ENCODE measurements at places on chromosomes 3 and 15.

DNA sequence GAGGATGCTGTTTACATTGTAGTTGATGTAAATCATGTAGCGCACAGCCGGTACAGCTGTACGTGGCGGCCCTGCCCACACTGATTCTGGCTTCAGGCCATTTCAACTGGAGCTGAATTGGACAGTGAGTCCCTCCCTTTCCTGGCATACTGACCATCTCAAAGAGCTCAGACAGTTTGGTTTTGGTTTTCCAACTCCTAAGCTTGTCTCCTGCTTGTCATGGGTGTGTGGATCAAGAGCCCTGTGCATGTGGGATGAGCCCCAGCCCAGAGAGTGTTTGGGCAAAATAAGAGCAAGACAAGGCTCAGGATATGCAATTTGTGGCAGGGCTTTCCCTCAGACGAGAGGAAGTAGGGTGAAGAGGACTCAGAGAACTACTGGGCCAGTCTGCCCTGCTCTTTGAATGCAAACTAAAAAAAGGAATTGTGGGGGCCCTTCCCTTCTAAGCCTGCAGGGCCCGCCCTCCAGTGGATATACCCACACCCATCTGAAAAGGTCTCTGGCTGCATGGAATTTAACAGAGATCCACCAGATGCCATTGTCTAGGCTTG is 13.3 kb downstream of the ITGA11 start:
- DNase-seq = peak; percentile 56

GRCh38 chr3:120203016-120203415 is 82.0 kb downstream of the GPR156 start:
- DNase-seq = peak; percentile 92

DNA sequence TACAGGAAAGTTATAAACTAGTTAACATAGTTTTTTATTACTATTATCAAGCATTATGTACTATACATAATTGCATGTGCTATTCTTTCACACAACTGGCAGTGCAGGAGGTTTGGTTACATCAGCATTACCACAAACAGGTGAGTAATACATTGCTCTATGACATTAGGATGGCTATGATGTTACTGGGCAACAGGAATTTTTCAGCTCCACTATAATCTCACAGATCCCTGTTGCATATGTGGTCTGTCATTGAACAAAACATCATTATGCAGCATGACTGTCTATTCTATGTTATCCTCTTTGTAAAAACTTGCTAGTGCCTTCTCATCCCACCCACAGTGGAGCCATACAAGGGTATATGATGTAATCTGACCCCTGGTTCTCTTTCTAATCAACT is 36.5 kb upstream of the PDZRN3 start:
- DNase-seq = no peak

GRCh38 chr3:167650459-167650858 is 3.3 kb downstream of the WDR49 start:
- no peak for DNase-seq

DNA sequence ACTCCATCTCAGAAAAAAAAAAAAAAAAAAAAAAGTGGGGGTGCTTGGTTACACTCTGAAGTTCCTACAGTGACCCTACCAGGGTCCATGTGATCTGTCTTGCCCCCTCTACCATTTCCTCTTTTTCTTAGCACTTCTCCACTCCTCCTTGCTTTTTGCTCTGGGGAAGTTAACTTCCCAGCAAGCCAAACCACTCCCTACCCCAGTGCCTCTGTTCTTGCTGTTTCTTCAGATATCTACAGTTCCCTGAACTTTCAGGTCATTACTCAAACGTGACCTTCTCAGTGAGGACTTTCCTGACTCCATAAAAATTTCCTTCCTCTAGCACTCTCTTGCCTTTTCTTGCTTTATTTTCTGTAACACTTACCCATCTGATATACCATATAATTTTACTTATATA is 61.1 kb upstream of the GCNT3 start:
- DNase-seq = peak; percentile 82

- DNase-seq = peak; percentile 81
Measured at GRCh38 chr3:18556503-18557135, 131.5 kb upstream of the SATB1 start.

- no peak for DNase-seq
Measured at GRCh38 chr3:72763751-72764440, 84.3 kb downstream of the SHQ1 start.

DNA sequence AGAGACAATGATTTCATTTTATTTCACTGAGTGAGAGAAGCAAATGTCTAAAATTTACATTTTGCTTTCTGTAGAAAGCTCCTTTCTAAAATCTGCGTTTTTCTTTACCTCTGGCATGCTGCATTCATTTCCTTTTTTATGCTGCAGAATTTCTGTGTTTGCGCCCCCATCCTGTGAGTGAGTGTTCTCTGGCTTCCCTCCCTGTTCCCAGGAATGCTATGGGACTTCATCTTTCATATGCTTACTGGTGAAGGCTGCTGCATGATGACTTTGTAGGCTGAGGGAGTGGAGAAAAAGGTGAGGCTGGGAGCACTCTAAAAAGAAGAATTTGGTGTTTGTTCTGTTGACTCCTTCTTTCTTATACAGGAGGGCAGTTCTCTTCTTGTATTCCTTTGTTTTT is 7.7 kb upstream of the TMC3 start:
- DNase-seq = no peak

DNA sequence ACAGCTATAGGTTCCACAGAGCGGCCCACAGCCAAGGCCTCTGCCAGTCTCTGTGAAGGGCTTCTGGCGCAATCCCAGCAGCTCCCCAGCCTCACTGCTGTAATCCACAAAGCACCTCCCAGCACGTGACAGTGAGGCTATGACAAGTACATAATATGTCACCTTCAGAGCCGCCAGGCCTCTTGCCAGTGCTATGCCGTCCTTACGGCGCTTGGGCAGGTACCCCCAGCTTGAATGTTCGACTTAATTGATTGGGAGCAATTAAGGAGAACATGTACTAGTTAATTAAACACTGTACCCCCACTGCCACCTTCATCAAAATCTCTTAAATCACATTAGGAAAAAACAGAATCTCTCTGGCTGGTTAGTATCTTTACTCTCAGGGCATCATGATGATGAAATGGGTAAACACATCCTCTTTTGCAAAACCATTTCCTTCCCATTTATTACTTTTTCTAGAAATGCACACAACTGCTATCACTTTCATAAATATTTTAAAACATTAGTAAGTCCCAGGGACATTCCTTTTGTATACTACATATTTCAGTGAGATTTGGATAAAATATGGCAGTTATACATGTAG is 169.9 kb downstream of the XXYLT1 start:
- DNase-seq = peak; percentile 81

Data from suppressor macrophage (primary cell).